ENCODE measurements at places on chromosomes 1 and 21. TPM values are rescaled to one million over a fixed set of nuclear protein-coding genes. Genes with fewer than 3 reads are reported as not detected.

GRCh38 chr1:198328458-198329032 lies 171.7 kb downstream of the NEK7 start:
- DNase-seq = no peak

- DNase-seq = peak; percentile 88
Measured at GRCh38 chr1:185733818-185734735, at the start of gene HMCN1. Gene HMCN1, plus strand, starts transcription at chr1:185734391. Its CDS starts 389 bp downstream, at chr1:185734780.

- no peak for DNase-seq
Measured at GRCh38 chr21:23876925-23877558, 1730.2 kb downstream of the MRPL39 start.

- DNase-seq = no peak
Measured at GRCh38 chr1:63611231-63611630, 18.0 kb downstream of the PGM1 start.

DNA sequence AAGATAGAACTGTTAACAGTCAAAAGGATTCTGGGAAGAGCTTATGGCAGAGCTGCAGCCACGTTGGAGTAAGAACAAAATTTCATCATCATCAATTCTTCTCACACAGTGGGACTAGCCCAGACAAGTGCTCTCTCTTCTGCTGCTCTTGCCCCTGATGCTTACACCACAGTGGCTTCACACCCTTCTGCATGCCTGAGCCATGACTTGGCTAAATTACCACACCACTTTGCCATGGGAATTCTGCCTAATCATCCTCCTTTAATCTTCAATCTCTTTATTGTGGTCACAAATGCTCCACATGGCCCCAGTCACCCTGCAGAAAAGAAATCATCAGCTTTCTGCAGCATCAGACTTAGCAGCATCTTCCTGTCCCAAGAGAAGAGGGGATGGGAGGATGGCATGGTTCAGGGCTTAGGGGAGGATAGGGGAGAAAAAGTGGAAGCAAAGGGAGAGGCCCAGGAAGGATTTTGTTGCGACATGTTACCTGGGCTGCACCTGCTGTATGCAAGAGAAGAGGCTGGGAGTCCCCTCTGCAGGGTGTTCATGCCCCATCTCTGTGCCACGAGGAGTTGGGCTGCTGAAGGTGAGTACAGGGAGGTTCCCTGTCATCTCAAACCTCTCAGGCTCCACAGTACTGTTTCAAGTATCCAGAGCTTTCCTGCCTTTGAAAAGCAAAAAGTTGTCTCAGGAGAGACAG lies 9.0 kb upstream of the RPTN start:
- no peak for DNase-seq

DNA sequence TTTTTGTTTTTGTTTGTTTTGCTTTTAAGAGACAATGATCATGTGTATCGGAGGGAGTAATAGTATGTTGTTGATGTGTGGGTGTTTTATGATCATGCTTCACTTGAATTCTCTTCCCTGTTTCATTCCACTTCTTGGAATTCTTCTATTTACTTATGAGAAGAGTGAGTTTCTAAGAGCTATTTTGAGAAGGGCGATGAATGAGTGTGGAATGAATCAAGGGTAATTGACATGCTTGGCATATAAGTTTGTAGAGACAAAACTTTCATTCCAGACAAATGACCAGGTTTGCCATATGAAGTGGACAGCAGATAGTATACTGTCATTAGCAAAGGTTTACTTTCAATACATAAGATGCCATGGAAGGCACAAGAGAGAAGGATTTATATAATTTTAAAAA lies 42.3 kb upstream of the PDC start:
- DNase-seq = no peak

- DNase-seq = no peak
Measured at GRCh38 chr1:245544236-245544635, 389.5 kb downstream of the KIF26B start.

DNA sequence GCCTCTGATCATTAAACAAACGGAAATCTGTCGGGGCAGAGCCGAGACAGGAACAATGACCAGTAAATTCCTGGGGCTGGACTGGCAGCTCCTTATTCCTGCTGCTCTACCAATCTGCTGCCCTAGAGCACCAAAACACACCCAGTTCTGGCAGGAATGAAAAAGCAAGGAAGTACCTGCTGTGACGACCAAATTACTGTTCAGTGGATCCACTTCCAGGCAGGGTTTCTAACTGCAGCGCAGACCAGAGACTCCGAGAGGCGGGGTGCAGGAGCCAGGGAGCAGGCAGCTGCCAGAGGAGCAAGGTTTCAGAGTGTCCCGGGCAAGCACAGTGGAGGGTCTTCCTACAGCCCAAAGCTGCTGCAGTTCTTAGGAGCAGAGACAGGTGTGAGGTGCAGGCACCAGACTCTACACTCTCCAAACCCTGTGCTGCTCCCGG lies 32.4 kb downstream of the KANK4 start:
- no peak for DNase-seq

DNA sequence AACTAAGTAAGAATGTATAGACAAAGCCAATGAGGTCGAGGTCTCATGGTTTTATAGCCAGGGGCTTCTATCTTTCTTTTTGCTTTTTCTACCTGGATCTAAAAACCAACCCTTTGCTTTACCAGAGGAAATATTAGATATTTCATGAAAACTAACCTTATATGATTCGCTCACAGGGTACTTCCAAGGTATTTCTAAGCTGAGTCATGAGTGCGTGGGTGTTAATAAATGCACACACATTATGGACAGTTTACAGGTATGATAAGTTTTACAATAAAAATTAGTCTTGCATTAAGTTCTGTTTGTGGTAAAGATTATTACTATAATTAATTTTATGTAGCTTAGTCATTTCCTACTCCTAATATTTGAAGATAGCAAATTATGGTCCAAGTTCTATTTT lies 217.2 kb downstream of the CHRM3 start:
- no peak for DNase-seq

DNA sequence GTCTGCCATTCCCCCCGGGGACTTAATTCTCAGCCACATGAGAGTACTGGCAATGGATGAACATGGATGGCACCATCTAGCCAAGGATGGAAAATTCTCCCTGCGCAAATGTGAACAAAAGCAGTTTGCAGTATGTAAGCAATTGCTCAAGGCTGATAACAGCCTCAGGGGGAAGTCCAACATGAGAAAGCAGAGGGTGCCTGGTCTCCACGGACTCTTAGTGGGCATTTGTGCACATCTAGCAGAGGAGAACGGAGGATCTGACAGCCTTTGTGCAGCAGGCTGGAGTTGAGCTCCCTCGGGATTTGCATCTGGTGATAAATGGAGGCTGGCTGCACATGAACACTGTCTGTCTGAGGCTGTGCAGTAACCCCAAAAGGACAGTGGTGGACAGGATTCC lies 13.9 kb upstream of the OLIG1 start:
- DNase-seq = no peak

DNA sequence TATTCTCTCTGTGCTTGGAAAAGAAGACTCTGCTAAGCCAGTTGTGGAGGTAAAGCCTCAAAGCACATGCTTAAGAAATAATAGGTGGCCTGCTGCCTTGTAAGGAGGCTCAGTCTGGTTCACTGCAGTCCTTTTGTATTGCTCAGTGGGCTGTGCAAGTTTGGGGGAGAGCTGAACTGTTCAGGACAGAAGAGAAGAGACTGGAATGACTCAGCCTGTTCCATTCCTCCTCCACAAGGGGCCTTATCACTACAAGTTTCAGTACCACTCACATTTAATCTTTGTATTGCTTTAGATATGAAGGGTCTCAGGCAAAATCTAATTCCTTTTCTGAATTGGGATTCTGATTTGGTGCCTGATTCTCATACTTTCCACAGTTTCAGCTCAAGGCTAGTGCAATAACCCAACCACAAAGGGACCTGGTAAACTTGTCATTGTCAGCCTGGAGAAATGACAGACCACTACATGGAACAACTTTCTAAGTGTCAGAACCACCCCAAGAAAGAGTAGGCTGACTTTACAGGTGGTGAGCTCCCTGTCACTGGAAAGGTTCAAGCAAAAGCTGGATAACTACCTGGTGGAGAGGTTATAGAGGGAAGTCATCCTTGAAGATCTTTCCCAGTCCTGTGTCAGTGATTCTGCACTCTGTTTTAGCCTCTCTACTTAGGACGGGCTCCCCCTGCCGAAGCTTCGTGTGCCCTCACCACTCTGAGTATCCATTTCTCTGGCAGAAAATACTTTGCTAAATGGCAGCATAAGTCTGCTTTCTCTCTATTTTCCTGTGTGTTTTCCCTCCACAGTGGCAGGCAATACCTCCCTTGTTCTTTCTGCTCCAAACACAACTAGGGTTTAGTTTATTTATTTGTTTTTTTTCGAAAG lies 162.9 kb upstream of the GJB5 start:
- no peak for DNase-seq

DNA sequence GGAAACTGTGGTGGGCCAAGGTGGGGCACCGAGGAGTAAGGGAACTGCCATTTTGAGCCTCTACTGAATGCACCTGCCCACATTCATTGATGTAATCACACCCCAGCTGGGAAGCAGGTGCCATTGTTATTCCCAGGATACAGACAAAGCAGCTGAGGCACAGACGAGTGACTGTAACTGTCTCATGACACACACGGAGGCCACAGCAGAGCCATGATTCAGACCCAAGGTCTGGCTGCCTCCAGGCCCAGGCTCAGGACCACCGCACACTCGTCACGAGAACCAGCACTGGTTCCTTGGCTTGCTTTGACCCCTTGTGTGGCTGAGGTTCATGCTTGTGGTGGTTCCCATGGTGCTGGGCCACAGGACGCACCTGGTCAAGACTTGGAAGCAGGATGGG lies 45.6 kb upstream of the CLIC4 start:
- no peak for DNase-seq

GRCh38 chr1:64844609-64845008 lies 99.7 kb downstream of the RAVER2 start:
- no peak for DNase-seq

- no peak for DNase-seq
Measured at GRCh38 chr1:25030674-25031589, 100.9 kb upstream of the RUNX3 start.

DNA sequence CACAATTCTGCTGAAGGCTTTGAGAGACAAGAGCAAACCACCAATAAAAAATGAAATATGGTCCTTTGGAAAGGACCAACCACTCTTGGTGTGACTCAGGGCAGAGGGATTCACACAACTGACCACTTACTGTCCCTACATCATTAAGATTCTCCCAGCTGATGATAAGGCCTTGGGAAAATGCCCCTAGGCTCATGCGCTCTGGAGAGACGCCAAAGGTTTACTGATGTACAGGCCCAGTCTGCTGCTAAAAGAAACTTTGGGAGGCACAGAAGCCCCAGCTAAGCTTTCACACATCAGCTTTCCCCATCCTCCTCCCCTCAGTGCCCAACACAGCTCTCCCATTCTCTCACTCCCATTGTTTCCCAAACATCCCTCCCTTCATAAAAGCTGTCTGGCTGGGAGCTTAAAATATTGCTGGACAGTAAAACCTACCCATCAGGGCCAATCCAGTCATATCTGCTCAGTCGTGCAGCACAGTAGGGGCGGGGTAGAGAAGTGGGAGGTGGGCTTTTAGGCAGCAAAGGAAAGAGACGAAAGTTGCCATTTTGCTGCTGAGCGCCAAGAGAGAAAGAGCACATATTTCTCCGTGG lies at the start of gene GJA8:
GJA8 (plus strand) TSS at position 543 of the 593 bp plus-strand sequence. CDS start 5,161 bp downstream, outside the sequence.
- DNase-seq = no peak

- DNase-seq = no peak
Measured at GRCh38 chr1:234512451-234512861, 33.5 kb upstream of the TARBP1 start.

- no peak for DNase-seq
Measured at GRCh38 chr1:38246955-38247952, 200.7 kb upstream of the POU3F1 start.

GRCh38 chr1:7672864-7673263 lies 98.2 kb upstream of the VAMP3 start:
- no peak for DNase-seq

DNA sequence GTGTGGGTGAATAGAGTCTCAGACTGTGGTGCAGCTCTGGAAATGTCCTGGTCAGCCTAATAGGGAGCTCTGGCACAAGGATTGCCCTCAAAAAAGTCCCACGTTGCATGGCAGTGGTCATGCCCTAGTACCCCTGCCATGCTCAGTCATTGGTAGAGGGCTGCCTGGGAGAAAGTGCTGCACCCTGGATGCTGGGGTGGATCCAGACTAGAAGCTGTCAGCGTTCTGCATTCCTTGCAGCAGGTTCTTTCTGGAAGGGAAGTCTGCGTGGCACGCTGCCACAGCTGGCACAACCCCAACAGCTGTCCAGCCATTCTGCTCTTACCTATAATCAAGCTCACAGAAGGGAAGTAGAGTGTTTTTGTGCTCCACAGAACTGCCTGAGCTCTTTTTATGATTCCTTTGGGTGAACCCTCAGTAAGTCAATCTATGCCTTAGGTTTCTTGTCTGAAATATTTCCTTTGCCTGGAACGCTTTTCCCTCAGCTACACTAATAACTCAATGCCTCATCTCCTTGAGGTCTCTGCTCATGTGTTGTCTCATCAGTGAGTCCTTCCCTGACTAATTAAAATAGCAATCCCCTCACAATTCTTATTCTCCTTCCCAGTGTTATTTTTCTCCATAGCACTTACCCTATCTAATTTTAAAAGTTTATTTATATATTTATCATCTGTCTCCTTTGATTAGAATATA lies 61.5 kb upstream of the JAK1 start:
- peak; percentile 86 for DNase-seq

DNA sequence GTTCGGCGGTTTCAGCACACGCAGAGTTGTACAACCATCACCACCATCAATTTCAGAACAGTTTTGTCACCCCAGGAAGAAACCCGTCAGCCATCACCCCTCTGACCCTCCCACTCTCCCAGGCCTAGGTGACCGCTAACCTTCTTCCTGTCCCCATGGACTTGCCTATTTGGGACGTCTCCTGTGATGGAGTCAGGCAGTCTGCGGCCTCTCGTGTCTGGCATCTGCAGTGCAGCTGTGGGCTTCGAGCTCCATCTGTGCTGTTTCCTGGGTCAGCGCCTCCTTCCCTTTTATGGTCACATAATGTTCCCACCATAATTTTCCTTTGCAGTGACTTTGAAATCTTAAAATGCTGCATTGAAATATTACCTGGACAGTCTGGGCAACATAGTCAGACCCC lies 24.4 kb downstream of the SLC45A1 start:
- no peak for DNase-seq

GRCh38 chr1:209621286-209621685 lies 30.9 kb downstream of the LAMB3 start:
- no peak for DNase-seq

GADD45A gene
- total RNA-seq = 48.1 TPM

RPAP2 gene
- total RNA-seq = 20.4 TPM

IKBKE gene
- total RNA-seq = 0.46 TPM

PLD5 gene
- total RNA-seq = not detected

CACHD1 gene
- 4.2 TPM for total RNA-seq

AQP10 gene
- 0.08 TPM for total RNA-seq

C1orf210 gene
- total RNA-seq = not detected

FBXO2 gene
- 2.3 TPM for total RNA-seq

ITPKB gene
- total RNA-seq = 21.2 TPM

ZNF683 gene
- total RNA-seq = not detected

SERPINC1 gene
- total RNA-seq = 0.51 TPM

CDA gene
- 3.5 TPM for total RNA-seq

ZYG11A gene
- total RNA-seq = not detected

SPRR5 gene
- total RNA-seq = not detected

TNFAIP8L2 gene
- 1.5 TPM for total RNA-seq

TAS1R3 gene
- 0.40 TPM for total RNA-seq

HES3 gene
- not detected for total RNA-seq

TXLNA gene
- total RNA-seq = 15.5 TPM

BMP8B gene
- 0.27 TPM for total RNA-seq

HES4 gene
- total RNA-seq = 27.4 TPM

MSH4 gene
- 0.35 TPM for total RNA-seq

SLC9C2 gene
- not detected for total RNA-seq

SYT6 gene
- total RNA-seq = not detected

NTNG1 gene
- total RNA-seq = 0.46 TPM

ACKR1 gene
- 8.1 TPM for total RNA-seq

SRRM1 gene
- 50.4 TPM for total RNA-seq

VWA5B1 gene
- total RNA-seq = 0.13 TPM

KCNK2 gene
- total RNA-seq = 0.27 TPM

ILDR2 gene
- total RNA-seq = 4.1 TPM

All from Right ventricle myocardium superior (tissue), 1 donor.